ENCODE measurements at places on chromosomes 4 and X.

DNA sequence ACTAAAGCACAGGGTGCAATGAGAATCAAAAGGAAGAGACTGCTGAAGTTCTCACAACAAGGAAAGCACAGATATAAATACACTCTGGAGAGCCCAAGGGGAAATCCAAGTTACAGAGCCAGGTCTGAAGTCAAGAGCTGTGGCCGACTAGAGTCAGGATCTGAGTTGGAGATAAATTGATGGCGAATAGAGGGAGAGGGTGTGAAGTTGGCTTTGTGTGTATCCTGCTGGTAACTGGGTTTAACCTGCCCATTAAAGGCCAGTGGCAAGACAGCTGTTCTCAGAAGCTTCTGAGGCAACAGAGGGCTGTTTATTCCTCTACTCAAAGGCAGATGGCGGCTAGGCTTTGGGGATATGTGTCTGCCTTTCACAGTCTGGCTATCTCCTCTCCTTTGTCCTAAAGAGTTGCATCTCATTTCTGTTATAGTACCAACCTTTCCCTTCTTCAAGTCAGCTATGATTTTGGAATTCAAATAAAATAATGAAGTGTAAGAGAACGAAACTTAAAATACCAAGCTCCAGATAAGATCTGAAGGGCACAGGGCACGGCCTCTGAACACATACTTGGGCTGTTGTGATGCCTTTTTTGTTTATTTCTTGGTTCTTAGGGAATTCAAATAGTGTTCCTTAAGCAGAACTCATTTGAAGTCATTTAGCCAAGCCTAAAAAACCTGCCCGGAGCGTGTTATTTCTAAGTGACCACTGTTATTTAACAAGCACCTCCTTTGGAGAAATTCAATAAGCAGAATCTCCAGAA, 142.1 kb downstream of the APBB2 start:
- DNase-seq: no peak

DNA sequence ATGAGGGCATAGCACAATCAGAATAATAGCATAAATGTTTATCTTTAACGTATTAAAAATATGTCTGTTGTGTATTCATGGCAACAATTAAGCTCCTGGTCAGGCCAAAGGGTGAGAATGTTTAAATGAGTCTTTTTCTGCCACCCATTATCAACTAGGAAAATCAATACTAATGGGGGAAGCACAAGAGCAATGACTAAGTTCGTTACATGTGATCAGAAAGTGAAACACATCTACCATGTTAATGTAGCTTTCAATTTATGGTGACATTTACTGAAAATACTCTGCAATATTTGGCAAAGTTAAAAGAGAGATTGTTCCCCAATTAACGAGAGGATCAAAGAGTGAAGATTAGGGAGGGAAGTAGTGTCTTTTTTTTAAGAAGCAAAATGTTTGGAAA, 143.7 kb downstream of the NAA11 start:
- DNase-seq: no peak

DNA sequence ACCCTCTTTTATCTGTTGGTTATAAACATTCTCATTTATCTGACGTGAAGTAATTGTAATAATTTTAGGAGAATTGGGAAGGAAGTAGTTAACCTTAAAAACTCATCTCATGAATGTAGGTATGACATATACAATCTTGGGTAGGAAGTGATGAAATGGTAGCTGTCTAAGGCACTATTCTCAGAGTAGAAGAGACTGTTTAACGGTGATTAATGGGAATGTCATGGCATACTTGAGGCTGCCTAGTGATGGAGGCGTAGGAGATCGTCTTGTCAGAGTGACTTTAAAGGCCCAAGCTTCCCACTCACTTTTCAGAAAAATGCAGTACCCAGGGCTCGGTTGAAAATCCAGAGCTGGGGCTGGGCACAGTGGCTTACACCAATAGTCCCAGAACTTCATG, 19.4 kb upstream of the AGA start:
- DNase-seq: no peak

- no peak for DNase-seq
Observed at GRCh38 chr4:155809835-155810234, 51.0 kb downstream of the GUCY1B1 start.

DNA sequence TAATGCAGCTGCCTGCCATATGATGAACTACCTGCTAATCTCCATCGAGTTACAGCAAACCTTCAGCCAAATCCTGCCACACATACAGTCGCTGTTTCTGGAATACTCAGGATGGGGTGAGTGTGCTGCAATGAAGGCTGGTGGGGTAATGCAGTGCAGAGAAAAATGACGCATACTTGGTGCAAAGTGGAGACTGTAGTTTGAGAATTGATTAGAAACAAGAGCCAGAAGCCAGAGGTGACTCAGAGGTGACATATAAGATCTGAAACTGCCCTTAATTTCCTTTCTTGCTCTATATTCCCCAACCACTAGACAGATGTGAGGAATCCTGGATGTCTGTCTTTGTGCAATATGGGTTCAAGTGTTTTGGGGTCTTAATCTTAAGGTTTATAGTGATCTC, 22.0 kb downstream of the C4orf54 start:
- no peak for DNase-seq

DNA sequence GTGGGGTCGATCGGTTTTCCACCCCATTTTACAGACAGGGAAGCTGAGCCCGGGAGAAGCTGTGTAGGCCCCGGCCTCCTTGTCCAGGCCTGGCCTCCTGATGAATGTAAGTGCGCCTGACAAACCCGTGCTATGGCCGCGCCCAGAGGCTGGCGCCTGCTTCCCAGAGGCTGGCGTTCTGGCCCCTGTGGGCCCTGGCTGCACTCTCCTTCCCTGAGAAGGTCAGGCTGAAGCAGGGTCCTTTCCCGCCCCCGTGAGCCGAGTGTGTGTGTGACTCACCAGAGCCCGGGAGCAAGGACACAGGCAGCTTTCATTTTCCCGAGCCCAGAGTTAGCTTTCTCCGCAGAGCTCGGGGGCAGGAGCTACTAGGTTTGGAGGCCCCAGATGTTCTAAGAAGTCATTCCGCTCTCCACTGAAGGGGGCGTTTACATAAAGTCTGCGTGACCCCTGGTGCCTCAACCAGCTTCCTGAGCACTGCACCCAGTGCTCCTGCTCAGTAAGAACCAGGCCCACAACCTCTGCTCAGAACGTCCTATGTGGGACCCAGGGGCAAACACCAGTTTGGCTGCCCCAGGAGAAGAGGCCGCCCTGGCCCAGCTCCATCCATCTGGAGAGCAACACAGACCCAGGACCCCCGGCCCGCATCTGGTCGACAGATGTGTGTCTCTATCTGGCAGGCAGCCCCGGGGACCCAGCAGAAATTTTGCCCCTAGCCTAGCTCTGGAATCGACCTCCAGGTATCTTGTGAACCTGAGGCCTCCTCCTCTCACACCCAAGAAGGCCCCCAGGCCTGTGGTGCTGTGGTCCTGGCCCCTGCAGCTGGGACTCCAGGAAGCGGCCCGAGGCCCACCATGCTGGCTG, 13.6 kb downstream of the UVSSA start:
- DNase-seq: no peak

- no peak for DNase-seq
Observed at GRCh38 chr4:23660865-23661264, 229.0 kb downstream of the PPARGC1A start.

DNA sequence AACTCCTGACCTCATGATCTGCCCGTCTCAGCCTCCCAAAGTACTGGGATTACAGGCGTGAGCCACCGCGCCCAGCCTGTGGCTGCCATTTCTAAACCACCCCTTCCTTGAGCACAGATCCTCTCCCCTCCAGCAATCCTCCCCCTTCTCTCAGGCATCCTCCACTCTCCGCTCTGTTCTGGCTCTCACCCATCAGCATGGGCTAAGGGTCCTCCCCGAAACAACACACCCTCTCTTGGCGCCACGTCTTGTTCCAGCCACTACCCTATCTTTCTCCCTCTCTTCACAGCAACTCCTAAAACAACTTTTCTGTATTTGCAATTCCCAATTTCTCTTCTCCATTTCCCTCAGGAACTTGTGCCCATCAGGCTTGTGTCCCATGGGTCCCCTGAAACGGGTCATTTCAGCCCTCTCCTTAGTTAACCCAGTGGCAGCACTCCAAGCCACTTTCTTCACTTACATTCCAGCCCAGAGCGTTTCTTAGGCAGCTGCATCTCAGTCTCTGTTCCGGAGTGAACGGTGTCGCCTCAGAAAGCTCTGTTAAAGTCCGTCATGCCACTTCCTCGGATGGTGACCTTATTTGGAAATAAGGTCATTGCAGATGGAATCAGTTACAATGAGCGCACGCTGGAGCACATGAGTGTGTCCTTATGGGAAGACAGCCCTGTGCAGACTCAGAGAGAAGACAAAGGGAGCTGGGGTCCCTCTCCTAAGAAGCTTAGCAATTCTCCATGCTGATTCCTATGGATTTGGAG, 28.3 kb upstream of the CLDN24 start:
- no peak for DNase-seq

Measured in activated T-helper 1 cell treated with anti-CD3 and anti-CD28 coated beads, Interleukin-2, amount 50 U/mL, for 16 hours (primary cell).